Left ventricle myocardium inferior (tissue), 1 donor: ENCODE measurements at places on chromosomes 3 and 15. TPM values are rescaled to one million over a fixed set of nuclear protein-coding genes. Genes with fewer than 3 reads are reported as not detected.

Gene GOLGA8H
- total RNA-seq, result 0.16 TPM

Gene LEKR1
- 0.71 TPM for total RNA-seq

Gene HDGFL3
- 38.0 TPM for total RNA-seq

DNA sequence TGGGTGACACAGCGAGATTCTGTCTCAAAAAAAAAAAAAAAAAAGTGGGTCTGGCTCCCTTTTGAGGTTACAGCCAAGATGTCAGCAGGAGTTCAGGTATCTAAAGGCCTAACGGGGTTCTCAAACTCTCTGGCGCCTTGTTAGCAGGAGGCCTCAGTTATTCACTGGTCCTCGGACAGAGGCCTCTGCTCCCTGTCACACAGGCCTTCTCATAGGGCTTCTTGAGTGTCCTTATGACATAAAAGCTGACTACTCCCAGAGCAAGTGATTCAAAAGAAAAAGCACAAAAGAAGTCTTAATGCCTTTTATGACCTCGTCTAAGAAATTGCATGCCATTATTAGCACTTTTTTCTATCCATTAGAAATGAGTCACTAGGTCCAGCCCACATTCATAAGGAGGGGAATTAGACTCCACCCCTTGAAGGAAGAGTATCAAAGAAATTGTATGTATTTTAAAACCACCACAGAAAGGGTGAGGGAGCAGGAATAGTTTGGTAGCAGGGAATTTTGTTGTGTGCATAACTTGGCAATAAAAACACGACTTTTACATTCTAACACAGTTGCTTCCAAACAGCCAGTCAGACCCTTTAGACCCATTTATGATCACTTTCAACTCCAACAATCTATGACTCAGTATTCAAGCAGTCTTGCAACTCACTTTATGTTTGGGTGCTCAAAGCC is 90.3 kb downstream of the MEX3B start:
- no peak for DNase-seq
